Tibial nerve (tissue), 4 donors: ENCODE measurements at places on chromosomes 6 and 20. TPM values are rescaled to one million over a fixed set of nuclear protein-coding genes. Genes with fewer than 3 reads are reported as not detected.

DNA sequence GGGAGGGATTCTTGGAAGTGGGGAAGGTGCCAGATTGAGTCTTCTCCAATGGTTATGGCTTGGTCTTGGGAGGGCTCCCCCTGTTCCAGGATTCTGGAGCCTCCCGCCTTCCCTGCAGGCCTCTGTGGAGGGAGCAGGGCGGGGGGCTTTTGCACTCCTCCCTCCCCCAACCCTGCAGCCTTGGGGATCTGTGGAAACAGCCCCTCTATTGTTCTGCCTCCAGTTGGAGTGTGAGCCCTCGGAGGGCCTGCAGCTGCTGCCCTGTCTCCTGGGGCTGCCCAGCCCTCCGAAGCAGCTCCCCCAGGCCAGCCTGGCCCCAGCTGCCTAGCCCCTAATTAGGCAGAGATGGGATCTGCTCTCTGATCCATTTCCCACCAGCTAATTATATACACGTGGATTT is 14.7 kb downstream of the FAM110A start:
- no peak for DNase-seq

DNA sequence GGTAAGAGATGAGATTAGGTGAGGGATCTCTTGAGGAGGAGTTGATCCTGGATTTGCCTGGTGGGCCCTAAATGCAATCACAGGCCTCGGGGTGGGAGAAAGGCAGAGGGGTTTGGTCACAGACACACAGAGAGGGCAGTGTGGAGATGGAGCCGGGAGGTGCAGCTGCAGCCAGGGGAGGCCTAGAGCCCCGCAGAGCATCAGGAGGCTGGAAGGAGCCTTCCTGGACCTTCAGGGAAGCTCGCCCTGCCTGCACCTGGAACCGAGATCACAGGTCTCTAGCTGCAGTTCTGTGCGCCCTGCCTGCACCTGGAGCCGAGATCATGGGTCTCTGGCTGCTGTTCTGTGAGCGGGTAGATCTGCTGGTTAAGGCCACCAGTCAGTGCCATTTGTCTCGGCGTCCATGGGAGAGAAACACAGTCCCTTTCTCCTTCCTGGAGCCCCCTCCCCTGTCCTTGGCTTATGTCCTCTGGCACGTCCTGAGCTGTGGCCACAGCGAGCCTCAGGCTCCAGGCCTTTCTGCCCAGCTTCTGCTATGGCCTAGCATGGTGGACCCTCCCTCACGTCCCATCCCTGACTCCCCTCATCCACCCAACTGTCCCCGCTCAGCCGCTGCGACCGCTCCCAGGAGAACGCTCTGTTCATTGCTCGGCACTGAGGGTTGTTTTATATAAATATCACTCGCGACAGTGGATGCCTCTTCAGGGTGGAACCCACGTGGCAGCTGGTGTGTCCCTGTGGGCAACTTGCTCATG is 112.0 kb downstream of the DACT2 start:
- no peak for DNase-seq

The RANBP9 gene
- total RNA-seq = 38.4 TPM

GRCh38 chr20:2010533-2010932 is 16.7 kb upstream of the PDYN start:
- no peak for DNase-seq

DNA sequence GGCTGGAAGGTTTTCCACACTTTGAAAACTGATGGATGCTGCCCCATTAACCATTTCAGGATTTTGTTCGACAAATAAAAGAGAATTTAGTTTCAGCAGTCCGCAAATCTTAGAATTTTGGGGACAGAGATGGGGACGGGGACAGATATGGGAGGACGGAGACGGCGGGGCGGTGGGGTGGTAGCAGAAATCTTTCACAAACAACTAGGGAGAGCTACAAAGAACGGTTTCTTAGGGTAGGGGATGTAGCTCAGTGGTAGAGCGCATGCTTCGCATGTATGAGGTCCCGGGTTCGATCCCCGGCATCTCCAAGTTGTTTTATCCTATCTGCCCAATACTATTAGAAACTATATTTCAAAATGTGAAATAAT is 15.1 kb downstream of the HMGN4 start:
- peak; percentile 50 for DNase-seq

GRCh38 chr20:22063753-22064152 is 358.3 kb downstream of the PAX1 start:
- DNase-seq = no peak

GRCh38 chr6:16760516-16761470 is at the start of gene ATXN1:
TSS of gene ATXN1 (minus strand) at chr6:16761460.
- peak; percentile 39 for DNase-seq

- DNase-seq = no peak
Observed at GRCh38 chr6:158607411-158608170, 37.0 kb downstream of the DYNLT1 start.

GRCh38 chr20:50844430-50845100 is 49.7 kb downstream of the BCAS4 start:
- DNase-seq = no peak

GRCh38 chr6:77487808-77488425 is 24.6 kb upstream of the HTR1B start:
- DNase-seq = no peak

GRCh38 chr6:116328528-116328903 is 42.2 kb upstream of the DSE start:
- no peak for DNase-seq

The GHRH gene
- total RNA-seq = not detected

DNA sequence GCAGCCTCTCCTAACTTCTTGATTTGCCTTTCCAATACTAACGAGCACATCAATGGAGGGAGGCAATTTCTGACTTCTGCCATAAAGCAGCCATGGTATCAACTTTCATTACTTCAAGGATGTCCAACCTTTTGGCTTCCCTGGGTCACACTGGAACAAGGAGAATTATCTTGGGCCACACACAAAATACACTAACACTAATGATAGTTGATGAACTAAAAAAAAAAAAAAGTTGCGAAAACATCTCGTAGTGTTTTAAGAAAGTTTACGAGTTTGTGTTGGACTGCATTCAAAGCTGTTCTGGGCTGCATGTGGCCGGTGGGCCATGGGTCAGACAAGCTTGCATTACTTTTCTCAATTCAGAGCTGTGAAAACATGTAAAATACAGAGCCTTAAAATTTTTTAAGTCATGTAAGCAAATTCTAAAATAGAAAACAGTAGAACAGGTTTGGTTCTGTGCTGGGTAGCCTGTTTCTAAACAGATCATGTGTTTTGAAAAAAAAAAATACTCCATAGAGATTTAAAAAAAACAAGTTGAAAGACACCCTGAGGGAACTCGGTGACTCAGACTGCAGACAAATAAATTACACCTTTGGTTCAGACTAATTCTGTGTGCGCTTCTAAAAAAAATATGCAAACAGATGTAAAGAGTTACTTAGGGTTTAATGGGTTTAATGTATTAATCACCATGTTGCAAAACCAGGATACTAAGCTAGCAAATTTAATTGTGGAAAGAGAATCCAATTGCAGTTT is 43.6 kb upstream of the SLC22A23 start:
- DNase-seq = no peak

DNA sequence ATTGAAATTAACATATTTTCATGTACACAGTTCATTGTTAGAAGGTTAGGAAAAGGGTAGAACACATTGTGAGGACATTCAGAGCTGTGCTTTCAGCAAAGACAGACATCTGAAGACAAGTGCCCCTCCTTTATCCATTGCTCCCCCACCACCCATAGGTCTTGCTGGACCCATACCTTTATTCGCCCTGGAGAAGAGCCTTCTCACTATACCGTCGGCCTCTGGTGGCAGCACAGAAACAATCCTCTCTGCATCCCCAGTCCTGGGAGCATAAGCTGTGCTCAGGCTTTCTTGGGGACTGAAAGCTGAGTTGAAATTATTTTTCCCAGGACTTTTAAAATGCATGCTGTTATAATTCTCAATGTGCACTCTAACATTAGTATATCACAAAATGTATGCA is 372.3 kb downstream of the EPHA7 start:
- no peak for DNase-seq

GRCh38 chr20:60006261-60006660 is 48.0 kb downstream of the CDH26 start:
- DNase-seq = no peak

DNA sequence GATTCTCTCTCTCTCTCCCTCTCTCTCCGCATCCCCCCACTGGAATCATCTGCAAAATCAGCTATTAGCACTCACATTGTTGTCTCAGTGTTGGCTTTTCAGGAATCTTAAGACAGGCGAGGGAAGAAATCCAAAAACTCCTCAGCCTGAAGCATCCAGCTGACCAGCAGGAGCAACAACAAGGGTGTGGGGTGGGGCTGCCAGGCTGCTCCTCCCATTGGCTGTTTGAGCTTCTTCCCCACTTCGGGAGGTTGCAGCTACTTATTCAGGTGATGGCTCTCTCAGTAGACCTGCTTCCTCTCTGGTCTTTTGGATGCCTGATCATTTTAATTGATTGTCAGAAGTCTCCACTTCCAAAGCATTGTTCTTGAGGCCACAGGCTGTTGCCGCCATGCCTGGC is 24.1 kb upstream of the SLC32A1 start:
- DNase-seq = no peak

DNA sequence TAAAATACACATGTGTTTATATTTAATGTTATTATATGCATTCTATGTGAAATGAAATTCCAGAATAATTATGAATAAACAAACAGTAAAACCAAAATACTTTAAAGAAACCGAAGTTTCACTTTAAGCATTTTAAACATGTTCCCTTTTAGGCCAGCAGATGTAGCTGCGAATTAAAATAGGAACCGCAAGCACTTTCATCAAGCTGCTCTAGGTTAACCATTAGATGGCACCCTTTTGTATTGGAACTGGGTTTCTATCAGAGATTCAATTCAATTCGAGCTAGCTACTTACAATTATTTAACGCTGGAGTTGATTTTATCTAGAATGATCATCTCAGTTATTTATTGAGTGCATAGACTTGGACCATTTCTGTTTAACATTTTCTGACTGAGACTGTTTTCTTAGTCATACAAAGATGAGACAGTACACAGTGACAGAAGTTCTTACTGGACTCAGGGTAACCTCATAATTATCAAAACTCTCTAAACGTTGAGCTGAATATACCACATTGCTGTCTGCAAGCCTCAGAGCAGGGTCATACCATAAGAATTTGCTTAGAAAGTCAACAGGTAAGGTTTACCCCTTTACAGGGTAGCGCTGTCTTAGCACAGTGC is 8.5 kb downstream of the TMEM242 start:
- DNase-seq = no peak
